ENCODE measurements at places on chromosomes 3 and 15.

- DNase-seq = no peak
These were observed 101.2 kb downstream of the SMAD6 start for GRCh38 chr15:66803182-66803729.

GRCh38 chr3:196969660-196970546 lies 1.3 kb upstream of the PIGZ start:
- DNase-seq = peak; percentile 50

DNA sequence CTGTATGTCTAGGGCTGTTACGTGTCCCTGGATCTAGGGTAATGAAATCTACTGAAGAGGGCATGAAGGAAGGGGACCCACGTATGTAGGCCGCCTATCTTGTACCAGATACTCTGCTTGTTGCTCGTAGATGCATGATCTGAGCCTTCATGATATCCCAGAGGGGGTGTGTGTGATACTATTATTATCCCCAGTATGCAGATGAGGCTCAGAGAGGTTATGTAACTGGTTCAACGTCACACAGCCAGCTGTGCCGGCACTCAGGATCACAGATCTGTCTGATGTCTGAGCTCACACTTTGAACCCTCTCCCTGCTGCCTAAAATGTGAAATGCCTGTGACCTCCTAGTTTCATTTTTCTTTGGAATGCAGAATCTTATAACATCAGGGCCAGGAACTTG lies 36.2 kb upstream of the SEC13 start:
- no peak for DNase-seq

GRCh38 chr15:65655457-65655856 lies 33.7 kb downstream of the SLC24A1 start:
- no peak for DNase-seq

- no peak for DNase-seq
These were observed 98.9 kb upstream of the CHL1 start for GRCh38 chr3:97417-98258.

GRCh38 chr3:150599611-150600297 lies 3.4 kb upstream of the SELENOT start:
- no peak for DNase-seq

DNA sequence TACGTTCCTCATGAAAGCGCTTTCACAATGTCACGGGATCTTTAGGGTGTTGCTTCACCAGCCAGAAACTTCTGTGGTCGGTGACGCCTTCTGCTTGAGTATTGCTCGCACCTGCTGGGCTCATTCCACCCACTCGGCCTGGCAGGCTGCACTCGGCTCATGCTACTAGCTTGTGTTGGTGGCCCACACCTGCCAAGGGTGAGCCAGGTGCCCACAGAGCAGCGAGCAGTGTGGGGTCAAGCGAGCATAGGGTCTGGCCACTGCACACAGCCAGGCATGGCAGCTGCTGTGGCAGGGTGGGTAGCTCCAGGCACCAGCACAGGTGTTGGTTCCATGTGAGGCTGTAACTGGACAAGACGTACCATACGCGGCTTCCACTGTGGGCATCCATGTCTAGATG lies 202.9 kb upstream of the CADM2 start:
- no peak for DNase-seq
